Right forelimb (tissue), 1 donor: ENCODE measurements at places on chromosomes 4 and X.

DNA sequence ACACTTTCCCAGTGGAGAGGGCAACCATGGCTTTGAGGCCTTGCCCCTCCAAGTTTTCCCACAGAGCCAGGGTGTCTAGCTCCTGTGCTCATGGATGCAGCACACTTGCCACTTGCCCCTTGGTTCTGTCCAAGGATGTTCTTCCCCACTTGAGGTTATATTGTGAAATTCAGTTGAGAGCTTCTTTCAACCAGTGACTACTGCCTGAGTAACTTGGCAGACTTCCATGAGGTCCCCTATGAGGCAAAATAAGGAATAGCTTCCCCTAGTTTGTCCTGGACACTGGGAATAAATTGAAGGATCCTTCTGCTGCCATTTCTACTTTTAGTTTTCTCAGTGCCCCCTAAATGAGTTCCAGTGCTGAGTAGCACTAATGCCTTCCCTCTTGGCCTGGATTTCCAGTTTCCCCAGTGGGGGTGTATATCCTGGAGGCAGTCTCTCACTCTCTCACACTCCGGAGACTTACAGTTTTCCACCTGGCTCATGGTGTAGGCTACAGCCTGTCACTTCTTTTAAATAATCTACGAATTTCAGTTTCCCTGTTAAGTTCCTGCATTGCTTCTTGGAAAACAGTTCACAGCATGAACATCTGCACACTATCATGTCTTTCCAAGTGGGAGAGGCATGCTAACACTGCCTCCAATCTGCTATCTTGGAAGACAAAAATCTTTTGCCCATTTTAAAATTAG, 36.4 kb upstream of the ADH4 start:
- DNase-seq: peak; percentile 57

GRCh38 chr4:86831262-86832130, 17.7 kb downstream of the SLC10A6 start:
- no peak for DNase-seq

GRCh38 chrX:83422836-83423235, 85.3 kb upstream of the POU3F4 start:
- no peak for DNase-seq

DNA sequence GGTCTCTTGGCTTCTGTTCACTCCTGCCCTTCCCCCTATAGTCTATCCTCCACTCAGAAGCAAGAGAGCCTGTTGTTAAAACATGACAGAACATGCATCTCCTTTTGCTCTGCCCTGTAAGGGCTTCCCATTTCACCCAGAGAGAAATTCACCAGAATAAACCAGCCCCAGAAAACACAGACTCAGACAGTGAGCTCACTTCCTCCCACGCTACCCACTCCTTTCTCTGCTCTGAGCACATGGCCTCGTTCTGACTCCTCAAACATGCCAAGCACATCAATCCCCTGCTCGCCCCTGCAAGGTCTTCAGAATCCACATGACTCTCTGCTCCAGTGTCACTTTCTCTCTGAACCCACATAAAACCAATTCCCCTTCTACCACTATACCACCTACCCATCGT, 50.4 kb downstream of the MID1 start:
- DNase-seq: no peak

DNA sequence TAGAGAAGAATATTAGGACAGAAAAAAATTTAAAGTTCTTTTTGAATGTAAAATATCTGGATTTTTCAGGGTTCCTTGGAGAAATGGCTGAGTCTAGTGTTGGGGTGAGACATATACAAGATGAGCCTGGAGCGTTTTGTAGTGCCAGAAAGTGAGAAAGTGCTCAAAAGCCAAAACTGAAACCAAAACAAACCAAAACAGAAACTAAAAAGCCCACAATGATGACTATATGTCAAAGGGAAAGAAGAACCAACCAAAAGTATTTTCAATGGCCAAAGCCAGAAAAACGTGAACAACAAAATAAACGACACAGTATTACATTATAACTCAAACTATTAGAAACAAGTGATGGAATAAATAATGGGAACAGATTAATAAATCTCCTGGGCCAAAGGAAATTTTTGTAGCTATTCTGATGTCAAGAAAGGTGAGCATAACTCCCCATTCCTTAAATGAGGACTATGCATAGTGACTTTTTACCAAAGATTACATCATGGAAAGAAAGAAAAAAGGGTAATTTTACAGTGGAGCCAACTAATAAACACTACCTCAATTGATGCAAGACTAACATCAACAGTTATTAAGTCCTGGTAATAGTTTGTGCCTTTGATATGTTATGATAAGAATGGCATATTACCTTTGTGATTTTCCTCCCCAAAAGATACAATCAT, 1137.6 kb downstream of the C4orf33 start:
- no peak for DNase-seq

DNA sequence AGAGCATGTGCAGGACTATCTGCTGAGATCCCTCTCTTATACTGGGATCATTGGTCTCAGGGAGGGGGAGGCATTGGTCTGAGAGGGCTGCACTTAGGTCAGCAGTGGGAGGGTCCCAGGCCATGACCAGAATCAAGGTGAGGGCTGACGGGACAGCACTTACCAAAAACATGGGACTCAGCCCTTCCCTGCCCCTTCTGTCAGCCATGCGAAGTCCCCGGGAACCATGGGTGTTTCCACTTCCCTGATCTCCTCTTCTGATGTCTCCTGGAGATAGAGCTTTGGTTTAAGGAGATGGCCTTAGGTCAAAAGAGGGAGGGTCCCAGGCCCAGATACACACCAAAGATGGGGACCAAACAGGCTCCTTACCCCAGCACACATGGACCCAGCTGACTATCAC, 12.9 kb upstream of the HSFX1 start:
- DNase-seq: no peak

GRCh38 chr4:90187148-90187884, 60.1 kb downstream of the CCSER1 start:
- no peak for DNase-seq

- DNase-seq: no peak
Measured at GRCh38 chrX:17167915-17168314, 207.1 kb upstream of the NHS start.

- no peak for DNase-seq
Measured at GRCh38 chrX:134909261-134909660, 81.5 kb upstream of the SMIM10 start.

- no peak for DNase-seq
Measured at GRCh38 chr4:121582296-121582695, 114.5 kb downstream of the ANXA5 start.

- DNase-seq: no peak
Measured at GRCh38 chrX:119672426-119672825, 20.5 kb downstream of the SEPTIN6 start.

GRCh38 chrX:124030520-124030919, 69.0 kb downstream of the STAG2 start:
- DNase-seq: no peak

DNA sequence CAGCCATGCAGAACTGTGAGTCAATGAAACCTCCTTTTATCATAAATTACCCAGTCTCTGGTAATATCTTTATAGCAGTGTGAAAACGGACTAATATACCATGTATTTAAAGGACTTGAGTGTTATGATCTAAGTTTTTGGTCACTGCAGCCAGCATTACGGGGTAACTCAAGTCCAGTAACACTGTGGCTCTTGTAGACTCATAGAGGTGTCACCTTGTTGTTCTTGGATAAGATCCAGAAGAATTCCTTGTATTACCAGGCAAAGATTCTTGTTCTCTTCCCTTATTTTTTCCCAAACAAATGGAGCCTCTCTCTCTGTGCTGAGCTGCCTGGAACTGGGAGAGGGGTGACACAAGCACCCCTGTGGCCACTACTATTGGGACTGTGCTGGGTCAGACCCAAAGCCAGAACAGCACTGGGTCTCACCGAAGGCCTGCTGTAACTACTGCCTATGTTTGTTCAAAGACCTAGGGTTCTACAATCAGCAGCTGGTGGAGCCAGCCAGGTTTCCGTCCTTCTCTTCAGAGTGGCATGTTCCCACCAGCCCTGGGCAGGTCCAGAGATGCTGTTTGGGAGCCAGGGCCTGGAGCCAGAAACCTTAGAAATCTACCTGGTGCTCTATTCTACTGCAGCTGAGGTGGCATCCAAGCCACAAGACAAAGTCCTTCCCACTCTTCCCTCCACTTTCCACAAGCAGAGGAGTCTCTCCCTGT, 43.7 kb upstream of the MED14 start:
- DNase-seq: no peak
